Urinary bladder (tissue), 4 donors: ENCODE measurements at places on chromosomes 2 and 18.
A peak's percentile ranks its signal among the peaks of the same experiment; 100 is the strongest.

DNA sequence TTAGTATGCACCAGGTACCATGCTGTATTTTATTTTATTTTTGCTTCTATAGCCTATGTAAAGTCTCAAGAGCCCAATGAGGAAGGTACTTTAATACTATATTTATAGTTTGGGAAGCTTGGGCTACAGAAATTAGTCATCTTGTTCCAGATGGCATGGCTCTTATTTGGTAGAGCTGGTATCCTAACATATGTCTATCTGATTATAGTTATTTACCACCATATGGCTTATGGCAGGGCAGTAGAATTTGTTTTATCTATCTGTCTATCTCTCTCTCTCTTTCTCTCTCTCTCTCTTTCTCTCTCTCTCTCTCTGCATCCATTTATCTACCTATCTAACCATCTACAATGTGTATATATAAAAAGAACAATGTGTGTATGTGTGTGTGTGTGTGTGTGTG, 1293.7 kb upstream of the SLC39A10 start:
- DNase-seq = no peak

DNA sequence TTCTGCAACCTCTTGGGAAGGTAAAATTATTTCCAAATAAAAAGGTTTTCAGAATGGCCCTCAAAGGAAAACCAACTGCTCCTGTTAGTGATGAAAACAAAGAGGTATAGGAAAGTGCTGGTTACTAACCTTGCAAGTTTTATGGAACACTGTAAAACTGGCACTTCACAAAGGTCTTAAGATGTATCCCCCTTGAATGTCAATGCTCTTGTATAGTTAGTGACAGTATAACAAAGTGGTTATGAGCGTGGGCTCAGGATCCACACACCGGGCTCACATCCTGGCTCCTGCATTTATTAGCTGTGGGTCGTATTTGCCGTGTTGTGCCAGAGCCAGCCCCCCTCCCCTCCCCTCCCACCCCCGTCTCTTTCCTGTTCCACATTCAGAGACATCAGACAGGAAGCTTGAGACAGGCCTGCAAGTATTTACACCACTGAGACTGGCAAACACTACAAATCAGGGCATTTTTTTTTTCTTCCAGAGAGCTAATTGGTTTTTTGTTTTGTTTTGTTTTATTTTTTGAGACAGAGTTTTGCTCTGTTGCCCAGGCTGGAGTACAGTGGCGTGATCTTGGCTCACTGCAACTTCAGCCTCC, 9.2 kb upstream of the DNPEP start:
- no peak for DNase-seq

DNA sequence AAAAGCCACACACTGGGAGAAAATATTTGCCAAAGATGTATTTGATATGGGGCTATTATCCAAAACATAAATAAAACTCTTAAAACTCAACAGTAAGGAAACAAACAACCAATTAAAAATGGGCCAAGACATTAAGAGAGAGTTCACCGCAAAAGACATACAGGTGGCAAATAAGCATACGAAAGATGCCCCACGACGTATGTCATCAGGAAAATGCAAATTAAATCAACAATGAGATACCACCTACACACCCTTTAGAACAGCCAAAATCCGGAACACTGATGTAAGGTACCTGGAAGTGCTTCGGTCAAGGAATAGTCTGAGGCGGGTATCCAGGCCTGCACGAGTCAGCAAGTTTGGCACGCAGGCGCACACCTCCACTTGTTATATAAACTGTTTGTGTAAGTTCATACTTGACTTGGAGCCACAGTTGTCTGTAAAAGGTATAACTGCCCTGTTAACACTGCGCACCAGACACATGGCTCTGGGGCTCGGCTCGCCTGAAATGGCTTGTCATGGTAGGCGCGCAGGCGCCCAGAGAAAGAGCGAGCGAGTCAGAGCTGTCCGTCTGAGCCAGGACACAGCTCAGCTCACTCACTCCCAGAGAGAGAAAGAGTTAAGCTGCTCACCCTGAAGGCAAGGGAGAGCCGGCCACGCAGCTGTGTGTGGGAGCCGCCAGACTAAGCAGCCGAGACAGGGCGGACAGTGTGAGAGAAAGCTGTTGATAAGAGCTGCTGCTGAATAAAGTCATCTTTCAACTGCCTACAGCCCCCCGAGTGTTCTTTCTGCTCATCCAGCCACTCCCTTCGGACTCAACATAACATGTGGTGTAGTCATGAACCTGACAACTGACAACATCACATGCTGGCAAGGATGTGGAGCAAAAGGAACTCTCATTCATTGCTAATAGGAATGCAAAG, 87.3 kb downstream of the HNRNPLL start:
- no peak for DNase-seq

GRCh38 chr2:118151831-118152230, 63.6 kb downstream of the INSIG2 start:
- no peak for DNase-seq

DNA sequence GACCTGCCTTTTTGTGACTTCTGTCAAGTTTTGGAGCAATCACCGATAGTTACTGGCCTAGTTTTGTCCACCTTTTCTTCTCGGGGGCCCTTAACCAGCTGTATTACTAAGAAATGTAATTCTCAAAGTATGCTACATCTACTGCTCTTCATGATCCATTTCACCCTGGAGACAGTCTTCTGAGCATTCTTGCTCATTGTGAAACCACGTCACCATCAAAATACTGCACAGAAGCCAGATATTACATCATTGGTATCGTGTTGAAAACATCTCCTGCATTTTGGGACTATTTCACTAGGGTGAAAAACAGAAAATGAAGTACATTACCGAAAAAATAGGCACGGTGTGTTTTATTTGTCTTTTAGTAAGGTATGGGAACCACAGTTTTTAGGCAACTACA, 11.7 kb downstream of the LYPD6B start:
- DNase-seq = no peak

DNA sequence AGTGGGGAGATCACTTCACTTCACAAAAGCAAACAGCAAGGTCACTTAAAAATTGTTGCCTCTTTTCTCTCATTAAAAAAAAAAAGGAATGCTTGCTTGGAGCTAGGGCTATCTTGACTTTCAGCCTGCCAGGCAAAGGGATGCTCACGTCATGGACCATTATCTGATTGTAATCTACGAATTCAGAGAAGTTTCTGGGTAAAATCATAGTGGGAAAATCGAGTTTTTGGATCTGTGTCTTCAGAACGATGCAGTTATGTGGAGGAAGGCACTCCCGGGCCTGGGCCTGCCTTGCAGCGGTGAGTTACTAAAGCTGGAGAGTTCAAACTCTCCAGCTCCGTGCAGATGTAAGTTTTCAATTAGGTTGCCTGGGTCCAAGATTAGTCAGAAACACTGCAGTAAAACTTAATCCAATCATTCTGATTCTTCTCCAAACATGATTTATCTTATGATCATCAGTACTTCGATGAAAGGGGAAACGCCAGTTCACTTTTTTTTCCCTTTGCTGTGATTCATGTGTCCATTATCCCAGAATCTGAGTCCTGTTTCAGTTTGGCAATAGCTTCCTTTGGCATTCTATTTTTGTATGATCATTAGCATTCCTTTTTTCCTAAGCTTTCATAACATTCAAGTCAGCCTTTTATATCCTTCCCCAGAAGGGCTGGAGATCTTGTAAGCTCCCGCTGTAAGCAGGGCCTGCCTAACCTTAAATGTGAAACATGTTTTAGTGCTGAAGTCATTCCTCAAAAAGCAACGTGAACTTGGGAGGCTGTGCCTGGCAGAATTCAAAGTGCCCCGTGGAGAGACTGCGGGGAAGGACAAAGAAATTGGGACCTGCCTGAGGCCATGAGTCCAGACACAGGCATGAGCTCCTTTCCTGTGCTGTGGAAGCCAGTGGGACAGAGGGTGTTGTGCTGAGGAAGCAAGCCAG, 119.3 kb upstream of the TWIST2 start:
- peak; percentile 84 for DNase-seq

DNA sequence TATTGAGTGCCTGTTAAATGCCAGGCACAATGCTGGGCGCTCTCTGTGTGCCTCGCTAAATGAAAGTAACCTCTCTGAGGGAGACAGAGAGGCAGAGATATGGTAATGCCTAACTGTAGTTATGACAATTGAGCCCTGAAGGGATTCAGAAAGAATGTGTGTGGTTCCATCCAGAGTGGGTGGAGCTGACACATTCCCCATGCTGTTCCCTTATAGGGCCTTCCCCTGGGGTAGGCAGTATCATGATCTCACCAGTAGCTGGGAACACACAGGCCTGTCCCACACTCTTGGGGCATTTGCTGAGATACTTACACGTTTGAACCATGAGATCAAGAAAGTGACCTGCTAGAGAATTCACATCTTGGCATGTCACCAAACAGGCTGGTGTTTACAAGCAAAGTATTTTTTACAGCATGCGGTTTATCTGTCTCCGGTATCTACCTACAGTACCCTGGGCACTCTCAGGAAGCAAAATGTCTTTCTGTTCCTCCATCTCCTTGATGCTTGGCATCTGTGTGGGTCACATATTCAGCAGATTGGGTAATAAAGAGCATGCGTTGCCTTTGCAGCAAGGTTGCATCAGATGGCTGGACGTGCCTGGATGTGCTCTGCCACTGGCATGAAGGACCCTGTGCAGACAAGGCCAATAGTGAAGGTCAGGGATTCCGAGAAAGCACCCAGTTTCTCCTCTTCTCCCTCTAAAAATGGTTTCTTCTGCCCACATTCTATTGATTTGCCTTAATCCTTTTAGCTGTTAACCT, 9.4 kb downstream of the CTIF start:
- DNase-seq = no peak

- no peak for DNase-seq
Observed at GRCh38 chr2:121207494-121207893, 77.5 kb downstream of the TFCP2L1 start.

GRCh38 chr2:33197198-33197938, 250.6 kb downstream of the LTBP1 start:
- DNase-seq = no peak
